ENCODE measurements at places on chromosomes 5 and 9.

DNA sequence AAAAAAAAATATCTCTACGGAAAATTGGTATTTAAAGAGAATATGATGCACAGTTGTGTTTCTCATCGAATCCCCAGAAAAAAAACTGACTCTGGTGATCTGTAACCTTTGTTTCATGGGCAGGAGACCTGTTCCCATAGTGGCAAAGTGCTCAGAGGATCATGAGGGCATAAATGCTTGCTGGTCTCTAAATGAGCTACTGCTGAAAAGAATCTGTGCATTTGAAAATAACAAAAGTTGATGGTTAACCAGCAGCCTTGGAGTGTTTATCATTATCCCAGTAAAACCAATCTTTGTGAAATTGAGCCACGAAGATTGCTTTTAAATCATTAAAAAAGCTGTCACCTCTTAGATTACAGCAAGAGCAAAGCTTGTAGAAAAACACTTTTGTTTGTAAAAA, 775.4 kb downstream of the MTRR start:
- no peak for DNase-seq

GRCh38 chr5:134777366-134777765, 18.8 kb downstream of the DDX46 start:
- DNase-seq, result no peak

DNA sequence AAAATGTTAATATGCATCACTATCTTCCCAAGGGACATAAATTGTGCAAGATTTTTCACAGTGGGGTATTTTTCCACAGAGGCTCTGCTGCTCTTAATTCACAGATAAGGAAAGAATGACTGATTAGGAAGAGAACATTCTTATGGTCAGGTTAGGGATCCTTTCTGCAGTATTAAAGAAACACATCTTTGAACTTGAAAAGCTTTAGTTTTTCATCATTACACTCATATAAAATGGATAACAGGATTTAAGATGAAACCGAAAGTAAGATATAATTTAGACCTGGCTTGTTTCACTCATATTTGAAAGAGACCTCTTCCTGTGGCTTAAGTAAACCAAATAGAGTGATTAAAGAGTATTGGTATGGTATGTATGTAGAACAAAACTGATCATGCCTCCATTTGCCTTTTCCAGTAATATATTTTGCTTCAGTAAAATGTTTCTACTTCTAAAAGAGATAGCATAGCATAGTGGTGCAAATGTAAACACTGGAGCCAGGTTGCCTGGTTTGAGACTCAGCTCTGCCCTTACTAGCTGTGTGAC, 160.0 kb downstream of the PRR16 start:
- no peak for DNase-seq

DNA sequence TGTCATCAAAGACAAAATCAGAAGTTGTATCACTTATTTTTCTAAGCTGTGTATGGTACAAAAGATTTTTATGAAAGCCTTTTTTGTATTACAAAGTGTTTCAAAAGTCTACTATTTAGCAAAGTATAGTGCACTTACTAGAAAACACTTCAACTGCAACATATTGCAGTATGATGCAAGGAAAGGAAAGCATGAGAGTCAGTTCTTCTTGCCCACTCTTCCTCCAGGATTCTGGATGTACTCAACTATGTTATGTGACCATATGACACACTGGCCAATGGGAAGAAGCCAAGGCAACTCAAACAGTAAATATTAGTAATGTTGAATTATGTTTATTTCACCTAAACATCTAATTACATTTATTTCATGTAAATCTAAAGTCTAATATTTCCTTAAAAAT, 49.5 kb upstream of the TYRP1 start:
- no peak for DNase-seq

- no peak for DNase-seq
These were observed 14.1 kb upstream of the CARD19 start for GRCh38 chr9:93081931-93082330.

DNA sequence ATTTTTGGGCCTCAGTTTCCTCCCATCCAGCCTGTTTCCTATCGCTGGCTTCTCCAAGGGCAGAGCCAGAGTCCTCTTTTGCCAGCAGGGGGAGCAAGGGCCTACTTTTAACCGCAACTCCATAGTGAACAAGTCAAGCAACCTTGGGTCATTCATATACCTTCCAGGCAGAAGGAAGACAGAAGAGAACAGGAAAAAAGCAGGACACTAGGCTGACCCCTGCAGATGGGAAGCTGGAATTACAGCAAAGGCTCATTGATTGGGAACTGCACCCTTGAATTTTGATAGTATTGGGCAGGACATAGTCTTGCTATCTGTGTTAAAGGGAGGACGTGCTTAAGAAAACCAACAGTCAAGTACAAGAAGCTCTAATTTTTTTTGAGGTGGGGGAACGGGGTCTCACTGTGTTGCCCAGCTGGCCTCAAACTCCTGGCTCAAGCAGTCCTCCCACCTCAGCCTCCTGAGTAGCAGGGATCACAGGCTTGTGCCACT, 30.1 kb downstream of the QRFP start:
- peak; percentile 94 for DNase-seq

- no peak for DNase-seq
These were observed 172.4 kb upstream of the TARS1 start for GRCh38 chr5:33268374-33268773.

GRCh38 chr9:101977614-101978210, 239.3 kb upstream of the GRIN3A start:
- DNase-seq, result peak; percentile 45

GRCh38 chr5:77629509-77630113, 8.9 kb downstream of the OTP start:
- no peak for DNase-seq

- peak; percentile 42 for DNase-seq
These were observed 23.7 kb upstream of the MROH2B start for GRCh38 chr5:41094871-41095270.

GRCh38 chr9:73006986-73007385, 54.1 kb upstream of the ALDH1A1 start:
- no peak for DNase-seq

GRCh38 chr5:181035991-181036815, 3.9 kb upstream of the BTNL9 start:
- DNase-seq, result no peak

- DNase-seq, result no peak
These were observed 25.0 kb upstream of the ERMP1 start for GRCh38 chr9:5857928-5858327.

GRCh38 chr5:14948383-14948782, 76.8 kb upstream of the ANKH start:
- no peak for DNase-seq

DNA sequence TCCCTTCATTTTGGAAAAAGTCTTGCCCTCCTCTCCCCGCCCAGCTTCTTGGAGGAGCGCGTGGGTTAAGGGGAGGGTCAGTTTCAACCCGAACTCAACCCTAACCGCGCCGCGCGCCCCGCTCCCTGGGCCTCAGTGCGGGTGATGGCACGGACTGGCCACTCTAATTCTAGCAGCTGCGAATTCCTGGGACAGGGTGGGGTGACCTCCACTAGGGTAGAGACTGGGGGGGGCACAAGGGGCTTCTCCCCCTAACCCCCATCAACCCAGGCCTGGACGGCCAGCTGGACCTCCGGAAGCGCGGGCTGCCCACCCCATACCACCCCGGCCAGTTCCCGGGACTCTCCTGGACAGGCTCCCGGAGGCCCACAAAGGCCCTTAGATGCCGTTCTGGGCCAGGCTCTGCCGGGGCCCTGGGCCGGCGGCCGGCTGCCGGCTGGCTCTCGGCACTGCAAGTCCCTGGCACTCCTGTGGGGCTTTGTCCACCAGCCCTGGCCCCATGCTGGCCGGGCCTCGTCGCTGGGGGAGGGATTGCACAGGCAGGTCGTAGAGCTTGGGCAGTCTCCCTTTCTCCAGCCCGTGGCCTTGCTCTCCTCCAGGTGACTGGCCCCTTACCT, 7.2 kb upstream of the PSD2 start:
- no peak for DNase-seq

DNA sequence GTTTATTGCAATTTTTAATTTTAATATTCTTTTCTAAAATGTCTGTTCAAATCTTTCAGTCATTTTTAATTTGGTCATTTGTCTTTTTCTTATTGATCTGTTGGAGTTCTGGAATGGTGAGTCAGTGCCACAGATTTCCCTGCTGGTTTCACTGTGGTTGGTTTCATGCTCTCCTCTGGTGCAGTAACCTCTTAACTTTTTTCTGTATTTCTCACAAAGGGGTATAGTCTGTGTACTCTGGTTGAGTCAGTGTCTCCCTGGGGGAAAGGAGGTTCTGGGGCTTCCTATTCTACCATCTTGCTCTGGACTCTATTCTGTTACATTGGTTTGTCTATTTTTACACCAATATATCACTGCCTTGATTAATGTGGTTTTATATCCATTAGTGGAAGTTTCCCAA, 178.8 kb downstream of the CSNK1G3 start:
- DNase-seq, result no peak

- no peak for DNase-seq
These were observed 450.4 kb upstream of the CHD1 start for GRCh38 chr5:99379187-99379586.

DNA sequence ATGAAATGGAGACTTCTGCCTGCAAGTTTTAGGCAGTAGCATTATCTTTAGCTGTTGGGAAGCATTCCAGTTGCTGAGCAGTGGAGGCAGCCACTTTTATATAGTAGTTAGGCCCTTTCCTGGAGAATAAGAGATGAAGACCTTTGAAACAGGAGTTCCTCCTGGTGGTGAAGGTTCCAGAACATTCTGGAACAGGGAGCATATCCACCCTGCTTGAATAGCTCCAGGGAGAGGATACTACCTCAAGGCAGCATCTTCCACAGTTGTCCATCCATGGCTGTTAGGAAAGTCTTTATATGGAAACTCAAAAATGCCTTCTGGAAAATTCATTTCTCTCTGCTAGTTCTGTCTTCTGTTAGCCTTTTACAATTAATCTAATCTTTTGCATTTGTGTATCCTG, 3.0 kb downstream of the ASPN start:
- DNase-seq, result no peak

GRCh38 chr9:127205952-127206351, 58.6 kb upstream of the GARNL3 start:
- DNase-seq, result no peak

DNA sequence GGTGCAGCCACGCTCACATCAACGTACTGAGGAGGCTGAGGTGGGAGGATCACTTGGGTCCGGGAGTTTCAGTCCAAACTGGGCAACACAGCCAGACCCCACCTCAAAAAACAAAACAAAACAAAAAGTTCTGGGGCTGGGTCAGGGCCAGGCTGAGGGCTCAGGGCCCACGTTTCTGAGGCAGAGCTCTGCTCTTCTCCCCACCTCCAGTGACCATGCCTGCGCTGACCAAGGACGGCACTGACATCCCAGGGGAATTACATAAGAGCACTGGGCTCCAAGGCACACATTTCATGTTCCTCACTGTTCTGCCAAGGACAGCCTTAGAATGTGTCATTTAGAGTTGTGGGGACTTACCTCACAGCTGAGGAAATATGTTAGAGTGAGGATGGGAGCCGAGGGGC, 40.4 kb upstream of the TESK1 start:
- DNase-seq, result no peak

DNA sequence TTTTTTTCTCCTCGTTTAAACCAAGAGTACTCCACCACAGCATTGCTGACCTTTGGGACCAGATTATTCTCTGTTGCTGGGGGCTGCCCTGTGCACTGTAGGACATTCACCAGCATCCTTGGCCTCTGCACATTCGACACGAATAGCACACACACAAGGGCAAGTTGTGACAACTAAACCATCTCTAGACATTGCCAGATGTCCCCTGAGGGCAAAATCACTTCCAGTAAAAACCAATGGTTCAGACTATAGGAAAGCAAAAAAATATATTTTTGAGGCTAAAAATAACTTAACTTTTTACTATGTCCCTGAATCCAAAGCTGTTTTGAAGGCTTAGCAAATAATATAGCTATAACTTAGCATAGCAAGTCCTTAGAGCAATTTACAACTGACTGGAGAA, 65.9 kb downstream of the SEMA5A start:
- no peak for DNase-seq

DNA sequence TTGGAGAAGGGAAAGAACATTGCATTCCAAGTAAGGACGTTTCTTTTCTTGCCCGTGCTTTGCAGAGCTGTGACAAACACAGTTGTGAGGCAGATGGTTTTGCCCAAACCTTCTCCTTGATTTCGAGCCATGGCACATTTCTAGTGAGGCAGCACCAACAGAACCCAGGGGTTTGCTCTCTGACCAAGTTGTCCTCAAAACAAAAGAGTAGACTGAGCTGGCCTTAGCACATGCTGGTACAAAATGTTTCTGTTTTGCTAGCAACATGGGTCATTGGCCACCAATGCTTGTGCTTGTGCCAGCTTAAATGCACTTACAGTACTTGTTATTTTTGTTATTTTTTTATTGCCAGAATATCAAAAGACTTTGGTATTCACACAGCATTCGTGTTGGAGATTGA, 328.8 kb downstream of the GADD45G start:
- no peak for DNase-seq

DNA sequence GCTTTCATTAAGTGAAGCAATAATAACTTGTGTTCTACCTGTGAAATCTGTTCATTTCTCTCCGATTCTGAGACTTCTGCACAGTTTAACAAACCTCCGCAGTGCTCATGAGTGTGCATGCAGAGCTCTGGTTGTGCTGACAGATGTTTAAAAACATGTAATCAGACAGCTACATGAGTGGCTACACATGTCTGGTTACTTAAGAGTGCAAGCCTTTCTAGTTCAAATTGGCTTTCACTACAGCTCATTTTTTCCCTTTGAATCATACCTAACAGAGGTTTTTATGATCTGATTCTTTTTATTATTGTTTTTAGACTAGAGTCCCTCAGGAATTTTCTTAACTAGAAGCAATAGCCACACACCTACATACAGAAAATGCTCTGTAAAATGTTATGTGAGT, 310.2 kb downstream of the ARRDC3 start:
- no peak for DNase-seq

DNA sequence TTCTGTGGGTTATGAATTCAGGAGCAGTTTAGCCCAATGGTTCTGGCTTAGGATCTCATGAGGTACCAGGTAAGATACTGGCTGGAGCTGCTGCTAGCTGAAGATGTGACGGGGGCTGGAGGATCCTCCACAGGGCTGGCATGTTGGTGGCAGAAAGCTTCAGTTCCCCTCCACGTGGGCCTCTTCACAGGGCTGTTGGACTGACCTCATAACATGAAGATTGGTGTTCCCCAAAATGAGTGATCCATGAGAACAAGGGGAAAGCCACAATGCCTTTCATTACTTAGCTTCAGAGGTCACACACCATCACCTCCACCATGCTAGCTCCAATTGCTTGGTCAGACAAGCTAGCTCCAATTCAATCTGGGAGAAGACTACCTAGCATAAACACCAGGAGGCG, 8.5 kb upstream of the S100Z start:
- no peak for DNase-seq

Measured in MCF 10A (cell line).